Activated CD8-positive, alpha-beta memory T cell treated with anti-CD3 and anti-CD28 coated beads, Interleukin-2, amount 50 U/mL, for 4 hours (primary cell): ENCODE measurements at places on chromosomes 16 and 17.

- DNase-seq: no peak
These were observed 92.2 kb downstream of the CMC2 start for GRCh38 chr16:80914379-80915078.

DNA sequence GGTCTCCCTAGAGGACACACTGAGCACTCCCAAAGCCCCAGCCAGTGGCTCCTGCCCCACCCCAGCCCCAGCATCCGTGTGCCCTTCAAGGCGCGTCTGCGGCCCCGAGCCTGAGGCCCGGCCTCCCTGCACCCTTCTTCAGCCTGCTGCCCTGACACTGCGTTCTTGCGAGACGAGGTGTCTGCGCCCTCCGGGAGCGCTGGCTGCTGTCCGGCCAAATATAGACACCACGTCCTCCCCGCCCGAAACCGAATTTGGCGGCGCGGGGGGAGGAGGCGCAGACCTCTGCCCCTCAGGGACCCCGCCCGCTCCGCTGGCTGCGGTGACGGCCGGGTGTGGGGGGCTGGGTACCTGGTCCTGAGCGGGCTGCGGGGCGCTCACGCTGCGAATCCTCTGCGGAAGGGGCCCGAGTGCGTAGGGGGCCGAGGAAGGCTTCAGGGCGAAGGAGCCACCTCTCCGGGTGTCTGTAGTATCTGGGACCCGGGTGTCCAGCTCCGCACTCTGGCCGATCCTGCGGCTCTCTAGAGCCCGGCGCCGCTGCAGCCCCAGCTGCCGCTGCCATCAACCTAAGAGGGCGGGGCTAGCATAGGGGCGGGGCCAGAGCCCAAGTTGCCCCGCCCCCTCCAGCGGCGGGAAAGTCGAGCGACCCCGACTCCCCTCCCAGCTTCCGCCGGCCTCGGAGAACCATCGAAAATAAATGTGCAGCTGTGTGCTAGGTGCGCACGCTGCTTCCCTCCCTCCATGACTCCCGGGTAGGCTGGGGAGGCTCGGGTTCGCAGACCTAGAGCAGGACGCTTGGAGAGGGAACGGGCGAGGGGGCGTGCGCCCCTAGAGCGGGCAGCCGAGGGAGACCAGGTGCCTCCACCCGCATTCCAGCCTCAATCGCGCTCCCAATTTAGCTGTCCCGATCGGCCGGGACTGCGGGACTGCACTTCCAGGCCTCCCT lies at the start of gene CORO6:
Gene CORO6, minus strand, starts transcription at position 576 of the 946 bp plus-strand sequence. CDS start 1,491 bp downstream, outside the sequence.
- peak; percentile 71 for DNase-seq

GRCh38 chr16:64452446-64452845 lies 669.4 kb downstream of the CDH11 start:
- no peak for DNase-seq

DNA sequence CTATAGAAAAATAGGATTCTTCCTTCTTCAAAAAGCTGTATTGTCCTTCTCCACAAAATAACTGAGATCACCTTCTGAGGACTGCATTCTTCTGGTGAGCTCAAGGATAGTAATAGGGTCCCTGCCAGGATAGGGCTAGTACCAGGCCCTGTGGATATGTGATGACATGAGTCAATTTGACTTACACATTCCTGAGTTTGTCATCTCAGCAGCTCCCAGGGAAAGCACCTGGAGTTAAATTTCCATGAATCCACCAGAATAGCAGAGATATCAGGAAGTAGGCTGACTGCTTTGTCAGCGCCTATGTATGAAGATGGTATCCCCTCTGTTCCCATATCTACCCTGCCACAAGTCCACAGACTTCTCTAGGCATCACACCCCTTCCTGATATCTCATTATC lies 225.8 kb downstream of the PMP22 start:
- DNase-seq: no peak

DNA sequence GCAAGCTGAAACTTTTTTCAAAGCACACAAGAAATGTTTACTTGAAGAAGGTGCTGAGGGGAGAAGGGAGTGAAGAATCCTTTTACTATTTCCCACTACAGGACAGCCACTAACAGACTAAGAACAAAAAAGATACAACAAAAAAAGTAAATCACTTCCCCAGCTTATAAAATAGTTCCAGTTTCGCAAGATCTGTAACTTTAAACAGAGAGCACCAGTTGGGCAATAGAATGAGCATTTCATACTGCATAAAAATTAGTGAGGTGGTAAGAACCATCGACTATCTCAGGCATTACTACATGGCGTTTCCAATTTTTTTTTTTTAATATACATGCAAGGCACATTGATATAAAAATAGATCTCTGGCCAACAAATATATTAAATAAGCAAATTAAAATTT lies 11.1 kb downstream of the CRYBA1 start:
- DNase-seq: no peak

DNA sequence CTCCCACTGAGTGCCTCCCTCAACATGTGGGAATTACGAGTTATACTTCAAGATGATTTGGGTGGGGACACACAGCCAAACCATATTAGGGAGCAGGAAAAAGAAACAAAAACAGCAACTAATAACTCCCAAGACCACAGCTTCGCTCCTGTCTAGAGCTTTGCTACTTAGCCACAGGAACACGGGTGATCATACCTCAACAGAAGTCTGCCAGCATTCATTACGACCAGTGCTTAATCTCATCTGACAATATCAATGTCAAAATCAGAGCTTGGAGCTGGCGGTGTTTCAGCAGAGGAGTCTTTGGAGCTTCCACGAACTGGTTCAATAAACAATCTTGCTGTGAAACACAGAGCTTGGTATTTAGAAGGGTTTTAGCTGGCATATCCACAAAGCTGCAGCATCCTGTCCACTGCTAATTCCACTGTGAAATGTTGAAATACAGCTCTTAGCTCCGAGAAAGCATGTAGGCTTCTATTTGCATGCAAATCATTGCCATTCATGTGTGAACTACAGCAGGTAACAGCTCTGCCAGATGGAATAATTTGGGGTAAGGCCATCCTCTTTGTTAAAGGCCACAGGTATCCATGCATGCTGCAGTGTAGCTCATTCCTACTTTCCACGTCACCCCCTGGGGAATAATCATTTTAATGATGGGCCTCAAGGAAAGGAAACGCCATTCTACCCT lies 128.4 kb upstream of the GOT2 start:
- no peak for DNase-seq

- no peak for DNase-seq
These were observed 80.5 kb downstream of the SNX11 start for GRCh38 chr17:48187872-48188608.

- no peak for DNase-seq
These were observed 12.4 kb downstream of the TAC4 start for GRCh38 chr17:49835472-49835871.

- no peak for DNase-seq
These were observed 296.6 kb downstream of the WWOX start for GRCh38 chr16:78396046-78396445.

DNA sequence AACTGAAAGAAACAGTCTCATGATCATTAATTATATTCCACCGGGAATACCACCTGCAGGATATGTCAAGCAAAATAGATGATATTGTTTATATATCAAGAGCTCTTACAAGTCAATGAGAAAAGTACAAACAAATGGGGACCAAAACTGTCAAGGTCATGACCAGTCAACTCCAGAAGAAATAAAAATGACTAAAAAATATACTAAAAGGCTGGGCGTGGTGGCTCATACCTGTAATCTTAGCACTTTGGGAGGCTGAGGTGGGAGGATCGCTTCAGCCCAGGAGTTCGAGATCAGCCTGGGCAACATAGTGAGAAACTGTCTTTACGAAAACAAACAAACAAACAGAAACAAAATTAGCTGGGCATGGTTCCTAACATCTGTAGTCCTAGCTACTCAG lies 49.8 kb upstream of the SCNN1B start:
- no peak for DNase-seq

DNA sequence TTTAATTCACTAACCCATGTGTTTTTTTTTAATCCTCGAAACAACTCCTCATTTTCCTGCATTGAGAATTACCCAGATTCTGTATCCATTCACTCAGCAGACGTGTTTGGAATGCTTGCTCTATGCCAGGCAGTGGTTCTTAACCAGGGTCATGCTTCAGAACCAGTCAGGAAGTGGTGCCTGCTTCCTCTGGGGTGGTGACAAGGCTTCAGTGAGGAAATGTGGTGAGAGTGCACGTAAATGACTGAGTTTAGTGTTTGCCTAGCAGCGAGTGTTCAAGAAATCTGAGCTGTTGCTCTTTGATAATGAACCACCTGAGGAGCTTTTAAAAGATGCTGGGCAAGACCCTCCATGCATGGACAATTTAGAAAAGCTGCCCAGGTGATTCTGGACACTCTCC lies 9.9 kb downstream of the ZFP90 start:
- no peak for DNase-seq

GRCh38 chr16:47732523-47733111 lies 271.5 kb downstream of the PHKB start:
- no peak for DNase-seq

- DNase-seq: no peak
These were observed 60.5 kb downstream of the ZZEF1 start for GRCh38 chr17:4082136-4082924.

DNA sequence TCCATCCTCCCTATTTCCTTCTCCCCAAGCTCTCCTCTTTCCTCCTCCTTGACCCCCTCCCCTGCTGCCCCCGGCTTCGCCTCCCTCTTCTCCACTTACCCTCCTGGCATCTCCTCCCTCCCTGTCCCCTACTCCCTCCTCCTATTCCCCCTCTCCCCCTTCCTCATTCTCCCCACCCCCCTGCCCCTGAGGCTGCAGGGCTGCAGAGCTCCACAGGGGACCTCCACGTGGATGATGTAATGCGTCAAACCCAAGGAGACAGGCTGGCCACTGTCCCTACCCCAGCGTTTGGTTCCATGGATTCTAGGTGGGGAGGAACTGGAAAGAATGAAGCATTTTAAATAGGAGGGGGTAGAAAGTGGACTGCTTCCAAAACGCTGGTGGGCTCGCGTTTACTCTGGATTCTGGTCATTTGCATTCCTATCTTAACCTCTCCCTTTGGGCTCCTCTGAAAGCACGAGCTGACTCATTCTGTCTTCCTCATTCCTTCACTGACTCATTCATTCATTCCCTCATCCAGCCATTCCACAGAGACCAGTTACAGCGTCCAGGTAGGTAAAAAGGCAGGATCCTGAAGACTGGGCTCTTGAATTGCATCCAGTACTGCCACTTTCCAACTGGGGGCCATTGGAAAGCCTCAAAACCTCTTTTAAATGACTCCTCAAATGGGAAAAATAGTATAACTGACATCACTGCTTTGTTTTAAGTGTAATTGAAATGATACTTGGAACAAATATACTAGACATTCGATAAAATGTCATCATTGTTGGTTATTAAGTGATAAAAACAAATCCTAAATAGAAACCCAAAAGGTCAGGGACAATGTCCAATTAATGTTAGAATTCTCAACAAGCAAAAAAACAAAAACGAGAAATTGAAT lies 943 bp upstream of the COTL1 start:
- DNase-seq: no peak

GRCh38 chr16:31130899-31131298 lies 4.6 kb downstream of the PRSS8 start:
- DNase-seq: no peak

DNA sequence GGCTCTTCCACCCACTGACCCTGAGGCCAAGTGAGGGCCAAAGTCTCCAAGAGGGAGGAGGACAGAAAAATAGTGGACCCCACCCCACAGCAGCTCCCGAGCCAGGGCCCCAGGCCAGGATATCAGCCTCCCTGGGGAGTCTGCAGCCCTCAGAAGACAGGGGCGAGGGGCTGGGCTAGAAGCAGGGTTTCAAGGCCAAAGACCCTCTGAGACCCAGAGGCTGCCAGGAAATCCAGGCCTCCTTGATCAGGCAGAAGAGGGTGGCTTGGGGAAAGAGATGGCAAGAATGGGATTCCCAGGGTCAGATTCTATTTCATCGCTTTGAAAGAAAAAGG lies 156.1 kb downstream of the ZNF423 start:
- no peak for DNase-seq

DNA sequence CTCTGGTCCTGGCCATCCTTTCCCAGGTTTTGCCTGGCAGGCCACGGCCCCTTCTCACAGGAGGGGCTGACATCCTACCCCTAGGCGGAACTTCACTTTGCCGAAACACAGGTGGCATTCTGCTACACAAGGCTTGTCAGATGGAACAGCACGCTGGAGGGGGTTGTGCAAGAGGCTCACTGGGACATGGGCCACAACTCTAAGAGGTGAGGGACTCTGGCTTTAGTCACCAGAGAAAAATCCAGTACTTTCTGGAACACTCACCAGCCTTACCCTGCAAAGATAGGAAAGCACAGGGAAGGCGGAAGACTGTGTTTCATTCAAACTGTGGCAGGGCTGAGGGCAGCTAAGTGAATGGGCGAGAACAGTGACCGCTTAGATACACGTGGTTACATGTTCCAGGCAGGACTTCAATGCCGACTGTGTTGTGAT lies 18.3 kb downstream of the CDC42EP4 start:
- DNase-seq: no peak

GRCh38 chr16:88491560-88492310 lies 38.7 kb downstream of the ZFPM1 start:
- DNase-seq: no peak

- DNase-seq: peak; percentile 62
These were observed 27.5 kb downstream of the GGA2 start for GRCh38 chr16:23482778-23483177.

DNA sequence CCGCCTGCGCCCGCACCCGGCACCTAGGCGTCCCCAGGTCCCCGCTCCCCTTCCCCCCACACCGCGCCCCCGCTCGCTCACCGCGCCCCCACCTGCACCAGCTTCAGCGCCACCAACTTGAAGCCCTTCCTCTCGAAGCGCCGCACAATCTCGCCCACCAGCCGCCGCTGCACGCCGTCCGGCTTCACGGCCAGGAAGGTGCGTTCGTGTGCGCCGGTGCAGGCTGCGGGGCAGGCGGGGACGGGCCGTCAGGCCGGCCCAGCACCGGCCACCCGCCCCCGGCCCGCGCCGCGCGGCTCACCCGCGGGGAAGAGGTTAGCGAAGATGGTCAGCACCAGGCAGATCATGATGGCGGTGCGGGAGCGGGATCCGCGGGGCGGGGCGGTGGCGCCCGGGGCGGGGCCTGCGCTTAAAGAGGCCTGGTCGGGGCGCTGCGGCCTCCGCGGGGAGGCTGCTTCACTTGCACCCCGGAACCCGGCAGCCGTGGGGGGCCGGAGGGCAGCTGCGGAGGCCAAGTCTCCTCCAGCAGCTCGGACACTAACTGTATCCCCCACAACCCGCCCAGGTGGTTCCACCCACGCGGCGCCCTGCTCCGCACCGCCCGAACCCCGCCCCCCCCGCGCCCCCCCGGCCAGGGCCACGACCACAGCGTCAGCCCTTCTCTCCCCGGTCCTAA lies at the start of gene NME3:
Gene NME3, minus strand, starts transcription at position 356 of the 676 bp plus-strand sequence. Its CDS starts 9 bp downstream, at position 347.
- DNase-seq: peak; percentile 75

DNA sequence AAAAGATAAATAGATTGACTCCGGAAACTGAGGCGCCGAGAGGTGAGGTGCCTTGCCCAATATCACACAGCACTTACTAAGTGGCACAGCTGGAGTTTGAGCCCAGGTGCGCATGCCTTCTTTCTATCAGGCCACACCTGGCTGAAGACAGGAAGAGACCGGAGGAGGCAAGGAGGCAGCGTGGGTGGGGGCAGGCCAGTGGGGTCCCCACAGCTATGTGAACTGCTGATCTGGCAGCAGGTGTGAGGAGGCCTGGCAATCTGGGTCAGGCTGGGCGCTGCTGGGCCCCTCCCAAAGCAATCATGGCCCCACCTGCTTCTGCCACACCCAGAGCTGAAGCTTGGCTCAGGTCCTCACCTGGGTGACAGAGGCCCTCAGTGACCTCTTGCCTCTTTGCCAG lies 1.9 kb upstream of the GDPD3 start:
- DNase-seq: no peak
